Hippocampal formation (tissue), 2 donors: ENCODE measurements at places on chromosomes 7 and 10.

GRCh38 chr7:698515-699475 is 27.7 kb upstream of the DNAAF5 start:
- no peak for DNase-seq

- no peak for DNase-seq
Observed at GRCh38 chr7:138205614-138206150, 129.4 kb downstream of the AKR1D1 start.

DNA sequence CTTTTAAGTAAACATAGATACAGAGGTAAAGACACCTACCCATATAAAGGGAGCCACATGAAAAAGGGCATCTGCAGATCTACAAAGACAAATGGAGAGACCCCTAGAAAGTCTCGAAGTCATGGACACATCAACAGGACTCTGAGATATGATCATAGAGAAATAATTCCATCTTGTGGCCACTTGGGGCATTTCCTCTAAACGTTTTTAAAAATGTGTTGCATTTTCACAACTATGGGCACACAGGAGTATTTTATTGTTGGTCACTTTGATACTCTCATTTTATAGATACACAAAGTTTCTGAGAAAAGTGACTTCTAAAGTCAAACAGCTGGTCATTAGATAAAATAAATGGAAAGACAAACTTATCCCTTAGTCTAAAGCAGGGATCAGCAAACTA is 87.1 kb downstream of the CRTAC1 start:
- no peak for DNase-seq

DNA sequence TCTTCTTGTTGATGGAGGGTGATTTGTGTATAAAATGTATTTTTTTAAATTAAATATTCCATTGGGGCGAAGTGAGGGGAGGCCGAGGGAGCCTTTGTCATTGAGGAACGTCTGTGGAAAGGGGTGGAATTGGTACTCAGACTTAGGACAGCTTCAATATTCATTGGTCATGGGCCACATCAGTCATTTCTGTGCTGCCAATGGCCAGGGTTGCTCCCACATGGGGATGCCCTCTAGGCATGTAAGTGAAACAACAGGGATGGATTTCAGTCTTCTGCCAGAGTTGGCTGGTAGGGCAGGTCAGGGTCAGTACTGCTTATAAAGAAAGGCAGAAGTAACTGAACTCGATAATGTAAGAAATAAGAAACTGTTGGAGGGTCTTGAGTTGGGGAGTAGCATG is 47.2 kb downstream of the NEURL1 start:
- no peak for DNase-seq

GRCh38 chr7:29239638-29240037 is 45.1 kb downstream of the CHN2 start:
- no peak for DNase-seq

GRCh38 chr10:116753759-116754158 is 11.4 kb upstream of the HSPA12A start:
- no peak for DNase-seq
